ENCODE measurements at places on chromosomes 16 and 17. TPM values are rescaled to one million over a fixed set of nuclear protein-coding genes. Genes with fewer than 3 reads are reported as not detected.

Gene KRT31
- total RNA-seq, result not detected

Gene ACSF3
- total RNA-seq, result 19.6 TPM

Gene NTN3
- total RNA-seq, result 0.14 TPM

Gene KRT17
- 0.42 TPM for total RNA-seq

Gene CD7
- total RNA-seq, result 0.32 TPM

Gene CSH2
- total RNA-seq, result not detected

Gene CD300A
- not detected for total RNA-seq

Gene HLF
- total RNA-seq, result 0.17 TPM

Gene FNDC8
- not detected for total RNA-seq

Gene EVPLL
- not detected for total RNA-seq

DNA sequence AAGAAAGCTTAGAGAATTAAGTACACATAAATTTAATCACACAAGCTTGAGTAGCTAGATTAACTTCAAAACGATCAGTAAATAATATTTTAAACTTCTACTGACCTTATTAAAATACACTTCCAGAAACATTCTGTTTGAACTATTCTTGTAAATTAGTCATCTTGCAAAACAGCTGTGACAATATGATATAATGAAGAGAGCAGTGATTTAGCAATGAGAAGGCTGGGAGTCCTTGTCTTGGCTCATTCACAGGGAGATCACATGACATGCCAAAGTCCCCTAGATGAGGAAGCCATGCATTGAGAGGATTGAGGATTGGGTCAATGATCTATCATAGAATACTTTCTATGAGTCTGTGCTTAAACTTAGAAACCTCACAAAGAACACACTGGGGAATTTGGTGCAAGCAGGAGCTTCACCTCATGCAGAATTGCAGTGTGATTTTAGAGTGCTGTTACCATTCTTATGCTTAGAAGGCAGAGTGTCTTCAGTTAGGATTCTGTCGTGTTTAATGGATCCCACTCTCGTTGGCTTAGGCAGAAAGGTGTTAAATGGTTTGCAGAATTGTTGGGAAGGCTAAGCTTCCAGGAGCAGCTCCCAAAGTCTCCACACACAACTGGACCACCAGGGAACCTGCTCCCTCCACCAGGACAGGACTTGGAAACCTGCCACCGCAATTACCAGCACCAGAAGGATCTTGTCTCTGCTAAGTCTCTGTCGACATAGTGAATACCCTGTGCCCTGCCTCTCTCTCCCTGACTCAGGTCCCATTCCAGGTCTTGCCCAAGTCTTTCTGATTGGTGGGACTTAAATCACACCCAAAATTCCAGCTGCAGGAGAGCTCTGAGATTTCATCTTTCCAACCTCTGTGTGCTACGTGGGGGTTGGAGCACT is 87.1 kb downstream of the USP22 start:
- DNase-seq, result no peak

GRCh38 chr17:20823905-20824304 is 218.9 kb downstream of the USP22 start:
- no peak for DNase-seq

GRCh38 chr17:7903154-7904103 is 12.7 kb downstream of the RNF227 start:
- no peak for DNase-seq

GRCh38 chr17:67514998-67515397 is 137.9 kb downstream of the PITPNC1 start:
- no peak for DNase-seq

- no peak for DNase-seq
These were observed 489.0 kb downstream of the KCNJ2 start for GRCh38 chr17:70658317-70658716.

- DNase-seq, result no peak
These were observed 42.0 kb upstream of the RPL38 start for GRCh38 chr17:74161503-74161875.

DNA sequence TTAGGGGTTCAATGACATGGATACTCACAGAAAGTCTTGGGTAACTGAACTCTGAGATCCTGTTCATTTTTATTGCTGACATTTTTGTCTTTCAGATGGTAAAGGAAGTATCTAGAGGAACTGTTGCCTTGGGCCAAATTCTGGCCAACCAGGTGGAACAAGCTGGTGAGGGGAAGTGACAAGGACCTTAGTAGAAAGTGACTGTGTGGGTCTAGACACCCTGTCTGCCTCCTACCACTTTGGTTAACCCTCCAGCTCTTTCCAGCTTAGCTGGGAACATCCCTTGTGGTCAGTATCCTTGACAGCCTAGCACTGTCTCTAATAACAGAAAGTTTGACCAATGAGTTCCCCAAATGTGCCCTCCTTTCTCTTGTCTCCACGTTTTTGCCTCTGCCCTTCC is 28.8 kb upstream of the PRKCB start:
- no peak for DNase-seq

- no peak for DNase-seq
These were observed 29.7 kb upstream of the RMI2 start for GRCh38 chr16:11315510-11315909.

DNA sequence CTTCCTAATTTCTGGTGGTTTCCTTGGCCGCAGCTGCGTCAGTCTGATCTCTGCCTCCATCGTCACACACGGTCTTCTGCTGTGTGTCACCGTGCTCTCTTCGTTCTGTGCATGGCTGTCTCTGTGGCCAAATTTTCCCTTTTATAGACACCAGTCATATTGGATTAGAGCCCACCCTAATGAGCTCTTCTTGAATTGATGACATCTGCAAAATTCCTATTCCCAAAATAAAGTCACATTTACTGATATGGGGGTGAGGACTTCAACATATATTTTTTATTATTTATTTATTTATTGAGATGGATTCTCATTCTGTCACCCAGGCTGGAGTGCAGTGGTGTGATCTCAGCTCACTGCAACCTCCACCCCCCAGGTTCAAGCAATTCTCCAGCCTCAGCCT is 38.4 kb downstream of the GINS3 start:
- no peak for DNase-seq

DNA sequence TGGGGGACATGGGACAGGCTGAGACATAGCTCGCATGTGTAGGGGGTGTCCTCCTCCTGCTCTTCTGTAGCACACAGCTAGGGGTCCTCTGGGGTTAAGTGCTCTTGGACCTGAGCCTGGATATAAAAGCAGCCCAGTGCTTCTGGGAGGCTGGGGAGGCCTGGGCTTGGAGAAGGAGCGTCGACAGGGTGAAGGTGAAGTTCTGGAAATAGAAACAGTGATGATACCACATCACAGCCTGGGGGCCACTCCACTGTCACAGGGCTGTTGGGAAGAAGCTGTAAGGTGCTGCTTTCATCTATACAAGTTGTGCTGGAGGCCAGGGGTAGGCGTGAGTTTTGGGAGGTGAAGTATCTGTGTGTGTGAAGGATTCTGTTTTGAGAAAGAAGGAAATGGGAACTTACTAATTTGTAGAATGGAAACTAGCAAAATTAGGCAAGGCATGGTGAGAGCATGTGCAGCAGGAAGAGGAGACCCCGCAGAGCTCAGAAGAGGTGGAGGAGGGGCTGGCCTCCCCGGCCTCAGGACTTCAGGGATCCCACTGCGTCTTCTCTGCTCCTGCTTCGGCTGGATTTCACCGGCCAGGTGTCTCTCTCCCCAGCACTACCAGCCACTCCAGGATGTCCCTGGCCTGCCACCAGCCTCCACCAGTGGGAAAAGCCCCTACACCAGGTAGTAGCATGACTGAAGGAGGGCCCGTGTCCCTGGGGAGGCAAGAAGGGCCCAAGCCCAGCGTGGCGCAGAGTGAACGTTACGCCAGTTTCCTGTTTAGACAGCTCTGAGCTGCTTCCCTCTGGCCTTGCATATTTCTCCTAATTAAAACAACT is 19.4 kb downstream of the PLCG2 start:
- no peak for DNase-seq

DNA sequence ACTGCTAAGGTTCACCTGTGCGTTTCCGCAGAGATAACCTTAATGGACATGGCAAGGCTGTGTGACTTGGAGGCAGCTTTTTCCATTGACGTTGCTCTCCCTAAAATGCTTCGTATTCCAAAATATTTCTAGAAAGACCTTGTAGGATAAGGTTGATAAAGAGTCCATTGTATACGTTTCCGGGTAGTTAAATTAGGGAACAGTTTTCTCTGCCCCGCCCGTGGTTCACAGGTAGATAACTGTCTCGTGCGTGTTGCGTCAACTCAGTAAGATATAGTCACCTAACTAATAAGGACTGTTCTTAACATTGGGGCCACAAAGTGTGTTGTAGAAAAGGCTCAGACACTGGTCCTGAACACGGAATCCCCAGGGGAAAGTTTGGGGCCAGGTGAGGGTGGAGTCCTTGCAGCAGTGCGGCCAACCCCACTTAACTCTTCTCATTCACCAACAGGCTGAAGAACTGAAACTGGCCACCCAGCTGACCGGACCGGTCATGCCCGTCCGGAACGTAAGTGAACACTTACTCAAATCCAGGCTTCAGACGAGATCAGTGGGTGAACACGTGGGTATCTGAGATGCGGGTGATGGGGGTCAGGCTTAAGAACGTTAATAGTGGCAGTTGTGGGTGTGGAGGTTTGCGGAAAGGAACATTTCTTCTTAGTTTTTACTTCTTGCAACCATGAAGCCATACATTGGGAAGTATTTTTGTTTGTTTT is 1.6 kb downstream of the RPL13 start:
- no peak for DNase-seq

DNA sequence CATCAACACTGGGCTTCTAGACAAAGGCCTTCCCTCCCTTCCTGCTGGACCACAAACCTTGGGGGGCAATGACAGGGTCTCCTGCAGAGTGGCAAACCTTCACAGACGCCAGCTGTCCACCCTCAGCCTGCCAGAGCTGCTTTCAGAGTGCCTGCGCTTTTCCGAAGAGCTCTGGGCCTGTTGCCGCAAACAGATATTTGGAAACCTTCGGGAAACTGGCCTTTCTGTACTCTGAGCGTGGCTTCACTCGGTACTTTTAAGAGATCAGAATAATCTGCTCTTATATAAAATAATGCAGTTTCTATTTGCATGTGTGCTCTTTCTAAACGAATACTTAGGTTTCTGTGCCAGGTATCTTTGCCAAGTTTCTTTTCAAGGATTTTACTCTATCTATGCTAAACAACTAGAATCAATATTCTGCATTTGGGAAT is 152.1 kb upstream of the CHMP6 start:
- no peak for DNase-seq

GRCh38 chr17:4236456-4236855 is 27.3 kb downstream of the ANKFY1 start:
- no peak for DNase-seq

DNA sequence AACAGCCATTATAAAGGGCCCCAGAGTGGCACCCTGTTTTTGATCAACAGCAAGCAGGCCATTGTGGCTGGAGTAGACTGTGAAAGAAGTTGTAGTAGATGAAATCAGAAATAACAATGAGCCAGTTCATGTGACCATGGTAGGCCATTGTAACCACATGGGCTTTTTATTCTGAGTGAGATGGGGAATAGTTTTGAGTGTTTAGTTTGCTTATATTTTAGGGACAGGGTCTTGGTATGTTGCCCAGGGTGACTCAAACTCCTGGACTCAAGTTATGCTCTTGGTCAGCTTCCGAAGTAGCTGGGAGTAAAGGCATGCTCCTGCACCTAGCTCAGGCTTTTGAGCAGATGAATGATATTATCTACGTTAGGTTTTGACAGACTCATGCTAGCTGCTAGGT is 12.0 kb downstream of the CBFB start:
- DNase-seq, result no peak

DNA sequence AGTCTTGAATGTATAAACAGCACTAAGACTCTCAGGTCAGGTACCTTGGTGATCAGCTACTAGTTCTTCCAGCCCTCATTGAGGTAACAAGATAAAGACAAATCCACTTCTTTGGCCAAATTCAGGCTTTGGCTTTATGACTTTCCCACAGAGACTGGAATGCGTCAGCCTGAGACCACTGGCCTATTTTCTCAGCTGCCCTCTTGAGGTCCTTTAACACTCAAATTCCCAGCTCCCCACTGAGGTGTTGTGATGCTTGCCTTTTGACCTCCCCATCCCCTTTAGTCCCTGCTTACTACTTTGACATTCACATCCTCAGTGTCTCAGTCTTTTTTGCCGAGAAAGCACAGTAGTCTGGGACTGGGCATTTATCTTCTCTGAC is 10.6 kb downstream of the TNFAIP1 start:
- no peak for DNase-seq

DNA sequence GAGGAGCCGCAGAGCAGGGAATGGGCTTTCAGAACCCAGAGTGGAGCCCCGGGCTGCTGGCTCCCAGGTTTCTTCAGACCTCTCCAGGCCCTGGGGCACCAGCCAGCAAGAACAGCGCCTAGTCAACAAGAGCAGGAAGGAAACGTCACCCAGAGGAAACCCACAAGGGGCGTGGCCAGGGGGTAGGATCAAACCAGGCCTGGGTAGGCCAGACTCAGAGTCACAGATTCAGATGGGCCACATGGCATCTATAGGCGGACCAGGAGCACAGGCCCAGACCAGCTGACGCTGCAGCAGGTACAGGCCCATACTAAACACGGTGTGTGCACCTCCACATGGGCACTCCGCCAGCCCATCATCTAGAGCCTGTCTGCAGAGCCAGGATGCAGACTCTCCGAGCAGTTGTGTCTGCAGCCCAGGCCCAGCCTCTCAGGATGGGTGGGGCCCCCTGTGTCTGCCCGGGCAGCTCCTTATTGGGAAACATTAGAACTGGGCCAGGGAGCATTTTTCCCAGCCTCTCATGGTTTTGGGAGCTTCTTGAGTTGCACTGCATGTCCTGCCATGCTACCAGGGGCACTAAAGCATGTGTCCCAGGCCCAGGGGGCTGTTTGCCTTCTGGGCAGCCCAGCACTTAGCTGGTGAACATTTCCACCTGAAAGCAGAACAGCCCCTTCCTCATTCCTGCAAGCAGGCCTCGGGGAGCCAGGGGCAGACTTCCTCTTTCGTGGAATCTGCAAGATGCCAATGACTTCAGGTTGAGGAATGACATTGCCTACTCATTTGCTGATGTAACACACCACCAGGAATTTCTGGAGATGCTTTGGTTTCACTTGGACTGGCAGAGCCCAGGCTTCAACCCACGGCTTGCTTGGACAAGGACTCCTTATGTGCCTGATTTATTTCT is at the start of gene NLRP1:
NLRP1 (minus strand) TSS at position 127 of the 904 bp plus-strand sequence. CDS start 552 bp downstream, outside the sequence.
- peak; percentile 45 for DNase-seq

DNA sequence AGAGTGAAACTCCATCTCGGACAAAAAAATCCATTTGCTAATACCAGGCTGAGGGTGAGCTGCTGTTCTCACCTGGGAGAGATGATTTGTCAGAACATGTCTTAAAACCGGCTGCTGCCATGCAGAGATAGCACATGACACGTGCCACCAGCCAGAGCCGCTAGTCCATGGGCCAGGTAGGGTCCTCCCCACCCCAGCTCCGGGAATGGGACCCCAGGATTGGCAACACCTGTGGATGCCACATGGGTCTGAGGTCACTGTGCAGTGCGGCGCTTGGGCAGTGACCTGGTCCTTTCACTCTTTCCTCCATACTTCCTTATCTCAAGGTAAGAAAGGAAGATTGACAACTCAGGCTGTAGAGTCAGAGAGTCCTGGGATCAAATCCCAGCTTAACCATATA is 393.3 kb upstream of the TNRC6C start:
- DNase-seq, result no peak
